NCI-H1694 treated with DMSO at 0.1 percent for 48 hours (cell line): ENCODE measurements at places on chromosomes 4 and X.

- DNase-seq: no peak
Observed at GRCh38 chr4:8167291-8167690, 8.7 kb upstream of the ABLIM2 start.

DNA sequence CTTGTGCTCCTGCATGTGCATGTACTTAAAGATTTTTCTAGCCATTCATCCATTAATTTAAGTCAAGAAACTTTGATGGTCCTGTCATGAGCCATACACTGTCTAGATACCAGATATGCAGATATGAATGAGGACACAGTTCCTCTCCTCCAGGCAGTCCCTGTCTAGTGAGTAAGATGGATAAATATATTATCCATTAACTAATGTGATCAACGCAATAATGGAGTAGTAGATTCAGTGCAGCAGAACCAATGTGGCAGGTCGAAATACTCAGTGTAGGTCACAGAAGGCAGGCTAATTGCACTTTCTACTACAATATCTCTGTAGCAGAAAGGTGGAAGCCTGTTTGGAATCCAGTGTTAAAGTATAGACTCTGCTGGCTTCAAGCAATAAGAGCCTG lies 112.5 kb downstream of the PCDH7 start:
- DNase-seq: no peak

- no peak for DNase-seq
Observed at GRCh38 chr4:66516940-66517339, 846.7 kb upstream of the EPHA5 start.

DNA sequence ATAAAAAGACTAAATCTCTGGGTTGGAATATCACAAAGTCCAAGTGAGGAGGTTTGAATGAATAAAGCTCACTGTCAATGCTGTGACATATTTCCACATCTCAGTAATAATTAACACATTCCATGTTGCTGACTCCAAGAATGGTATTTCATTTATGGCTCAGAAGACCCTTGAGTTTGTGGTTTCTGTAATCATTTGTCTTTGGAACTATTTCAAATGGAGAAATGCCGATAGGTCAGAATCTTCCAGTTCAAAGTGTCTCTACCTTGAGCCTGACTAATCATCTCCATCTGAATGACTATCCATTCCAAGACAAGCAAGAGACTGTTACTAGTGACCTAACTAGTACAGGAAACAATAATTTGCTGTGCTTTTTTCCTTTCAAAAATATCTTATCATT lies 24.2 kb upstream of the SLC2A9 start:
- DNase-seq: no peak

- DNase-seq: no peak
Observed at GRCh38 chr4:22122062-22122461, 173.5 kb upstream of the KCNIP4 start.

GRCh38 chr4:75158451-75158850 lies 225.5 kb downstream of the PARM1 start:
- no peak for DNase-seq

DNA sequence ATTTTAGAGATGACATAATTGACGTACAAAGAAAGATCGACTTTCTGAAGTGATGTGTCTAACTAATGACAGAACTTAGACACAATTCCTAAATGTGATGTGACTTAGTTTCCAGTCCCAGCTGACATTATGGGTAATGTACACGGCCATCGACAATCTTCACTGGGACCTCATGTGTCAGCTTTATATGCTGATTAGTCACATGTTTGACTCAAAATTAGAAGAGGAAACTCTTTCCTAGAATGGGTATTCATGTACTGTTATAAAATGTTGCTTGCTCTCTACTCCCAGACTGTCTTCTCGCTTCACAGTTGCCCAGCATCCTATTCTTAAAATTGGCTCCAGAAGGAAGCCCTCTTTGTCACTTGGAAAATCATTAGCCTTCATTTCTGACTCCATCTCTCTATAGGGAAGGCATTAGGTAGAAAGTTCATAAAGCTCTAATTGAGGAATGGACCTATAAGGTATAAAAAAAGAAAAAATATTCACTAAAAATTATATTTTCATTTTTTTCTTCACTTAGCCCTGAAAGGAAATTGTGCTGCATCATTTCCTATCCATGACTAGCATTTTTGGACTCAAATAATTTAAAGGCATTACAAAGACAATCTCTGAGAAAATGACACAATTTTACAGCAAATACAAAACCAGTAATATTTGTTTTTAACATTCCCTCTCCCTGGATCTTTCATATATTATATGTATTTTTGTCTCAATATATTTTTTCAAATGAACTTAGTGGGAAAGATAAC lies 554.6 kb downstream of the INPP4B start:
- no peak for DNase-seq

GRCh38 chr4:172899861-172900260 lies 268.8 kb upstream of the GALNT7 start:
- no peak for DNase-seq

DNA sequence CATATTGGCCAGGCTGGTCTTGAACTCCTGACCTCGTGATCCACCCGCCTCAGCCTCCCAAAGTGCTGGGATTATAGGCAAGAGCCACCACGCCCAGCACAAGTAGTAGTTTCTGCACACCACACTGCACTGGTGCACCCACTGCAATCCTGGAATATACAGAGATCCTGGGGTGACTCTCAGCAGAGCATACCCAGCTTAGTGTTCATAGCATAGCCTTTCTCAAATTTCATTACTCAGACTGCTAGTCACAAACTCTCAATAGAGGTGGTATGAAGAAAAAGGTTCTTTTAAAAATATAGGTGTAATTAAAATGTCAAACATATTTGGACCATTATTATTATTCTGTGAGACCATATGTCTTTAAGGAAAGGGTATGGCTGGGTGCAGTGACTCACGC lies 6.2 kb upstream of the ARHGAP10 start:
- DNase-seq: no peak

DNA sequence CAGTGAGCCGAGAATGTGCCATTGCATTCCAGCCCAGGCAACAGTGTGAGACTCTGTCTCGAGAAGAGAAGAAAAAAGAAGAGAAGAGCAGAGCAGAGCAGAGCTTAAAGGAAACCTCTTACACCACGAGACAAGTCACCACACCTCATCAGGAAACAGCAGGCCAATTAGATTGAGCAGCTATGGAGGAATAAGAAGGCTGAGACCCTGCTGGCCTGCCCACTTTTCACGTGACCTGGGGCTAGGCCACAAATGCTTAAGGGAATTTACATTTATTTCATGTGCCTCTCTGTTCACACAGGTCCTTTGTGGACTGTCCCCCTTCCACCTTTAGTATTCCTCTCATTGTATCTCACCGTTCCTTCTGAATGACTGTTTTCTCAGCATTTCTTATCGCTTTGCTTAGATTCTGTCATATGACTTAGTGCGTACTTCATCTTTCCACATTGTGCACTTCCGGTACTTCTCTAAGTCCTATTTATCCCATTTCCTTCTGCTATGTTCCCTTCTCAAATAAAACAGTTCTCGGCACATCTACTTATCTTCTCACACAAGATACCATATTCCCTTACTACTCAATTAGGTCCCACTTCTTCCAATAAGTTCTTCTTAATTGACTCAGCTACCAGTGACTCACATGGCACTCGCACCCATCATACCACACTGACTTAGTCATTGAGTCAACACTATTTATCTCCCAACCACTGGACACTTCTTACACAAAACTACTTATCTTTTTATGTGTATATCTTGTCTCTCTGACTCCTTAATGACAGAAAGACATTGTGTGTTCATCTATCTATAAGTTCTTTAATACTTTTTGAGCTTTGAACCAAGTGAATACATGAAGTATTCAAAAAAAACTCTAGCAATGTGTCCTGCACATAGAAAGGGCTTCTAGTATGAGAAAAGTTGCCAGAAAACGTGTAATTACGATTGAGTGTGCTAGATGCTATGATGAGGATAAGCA lies 11.0 kb downstream of the CUL4B start:
- DNase-seq: no peak

DNA sequence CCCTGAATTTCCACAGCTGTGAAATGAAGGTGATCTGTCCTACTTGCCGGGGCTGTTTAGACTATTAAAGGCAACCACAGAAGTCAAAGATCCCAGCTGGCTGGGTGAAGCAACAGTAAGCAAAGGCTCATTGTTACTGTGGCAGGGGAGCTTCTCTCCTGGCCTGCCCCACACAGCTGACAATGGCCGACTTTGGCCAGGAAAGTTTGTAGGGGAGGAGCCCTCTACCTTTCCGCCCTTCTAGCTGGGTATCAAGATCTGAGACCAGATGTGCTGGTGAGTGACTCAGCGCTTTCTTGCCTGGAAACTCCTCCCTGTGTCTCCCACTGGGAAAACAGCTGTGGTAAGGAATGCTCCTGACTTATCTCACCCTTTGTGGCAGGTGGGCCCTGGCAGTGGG lies 21.1 kb downstream of the RASSF6 start:
- peak; percentile 14 for DNase-seq

- no peak for DNase-seq
Observed at GRCh38 chrX:153401133-153401764, at the start of gene PNMA6E. PNMA6E (minus strand) TSS chrX:153401350; CDS start chrX:153398849, 2,501 bp downstream.

- peak; percentile 0 for DNase-seq
Observed at GRCh38 chr4:17142232-17142711, 243.8 kb upstream of the LDB2 start.

- DNase-seq: no peak
Observed at GRCh38 chr4:26185436-26185835, 135.4 kb upstream of the RBPJ start.

- DNase-seq: no peak
Observed at GRCh38 chr4:55866290-55866907, 13.0 kb downstream of the EXOC1 start.

- no peak for DNase-seq
Observed at GRCh38 chr4:19512086-19512485, 739.6 kb upstream of the SLIT2 start.

- DNase-seq: no peak
Observed at GRCh38 chr4:77734928-77735327, 84.2 kb downstream of the CNOT6L start.

- DNase-seq: no peak
Observed at GRCh38 chrX:36684053-36684452, 324.1 kb upstream of the FAM47C start.

DNA sequence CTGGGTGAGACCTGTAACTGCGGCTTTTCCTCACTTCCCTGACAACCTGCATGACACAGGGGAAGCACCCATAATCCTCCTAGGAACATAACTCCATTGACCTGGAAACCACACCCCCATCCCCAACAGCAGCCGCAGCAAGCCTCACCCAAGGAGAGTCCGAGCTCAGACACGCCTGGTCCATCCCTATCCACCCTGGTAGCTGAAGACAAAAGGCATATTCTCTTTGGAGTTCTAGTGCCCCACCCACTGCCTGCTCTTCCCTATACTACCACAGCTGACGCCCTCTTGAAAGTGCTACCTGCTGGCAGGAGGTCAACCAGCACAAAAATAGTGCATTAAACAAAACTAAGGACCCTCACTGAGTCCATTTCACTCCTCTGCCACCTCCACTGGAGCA lies 1080.9 kb upstream of the IGFBP7 start:
- DNase-seq: no peak

- DNase-seq: no peak
Observed at GRCh38 chr4:22637306-22637705, 55.4 kb upstream of the GBA3 start.

- DNase-seq: no peak
Observed at GRCh38 chrX:16347968-16348670, 180.8 kb downstream of the MAGEB17 start.

- no peak for DNase-seq
Observed at GRCh38 chr4:147913137-147913536, 181.2 kb downstream of the ARHGAP10 start.

- DNase-seq: no peak
Observed at GRCh38 chr4:94533405-94534223, 81.9 kb downstream of the PDLIM5 start.

GRCh38 chr4:73275318-73275654 lies 16.7 kb upstream of the ANKRD17 start:
- no peak for DNase-seq

DNA sequence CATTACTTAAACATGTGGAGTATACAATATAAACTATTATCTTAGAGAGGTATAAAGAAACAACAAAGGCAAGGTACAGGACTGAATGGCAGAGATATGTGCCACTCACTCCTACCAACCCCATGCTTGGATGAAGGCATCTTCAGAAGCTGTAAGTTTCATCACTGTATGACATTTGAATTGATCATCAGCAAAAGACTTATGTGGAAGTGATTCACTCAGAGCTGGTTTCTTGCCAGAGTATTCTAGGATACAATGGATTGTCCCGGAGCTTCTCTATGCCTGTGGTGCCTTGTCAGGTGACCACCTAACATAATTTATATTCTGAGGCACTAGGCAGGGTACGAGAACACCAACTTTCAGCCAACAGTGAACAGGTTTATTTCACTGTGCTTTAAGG lies 392.2 kb downstream of the PPP1R2C start:
- DNase-seq: no peak

GRCh38 chr4:137823007-137823406 lies 290.7 kb upstream of the PCDH18 start:
- no peak for DNase-seq

GRCh38 chr4:90001023-90001422 lies 106.4 kb downstream of the MMRN1 start:
- DNase-seq: no peak
